Activated naive CD4-positive, alpha-beta T cell treated with anti-CD3 and anti-CD28 coated beads, Interleukin-2, amount 10 ng/mL, durations not matched to agents 7 days and 5 days (primary cell): ENCODE measurements at places on chromosomes 1 and 21.

DNA sequence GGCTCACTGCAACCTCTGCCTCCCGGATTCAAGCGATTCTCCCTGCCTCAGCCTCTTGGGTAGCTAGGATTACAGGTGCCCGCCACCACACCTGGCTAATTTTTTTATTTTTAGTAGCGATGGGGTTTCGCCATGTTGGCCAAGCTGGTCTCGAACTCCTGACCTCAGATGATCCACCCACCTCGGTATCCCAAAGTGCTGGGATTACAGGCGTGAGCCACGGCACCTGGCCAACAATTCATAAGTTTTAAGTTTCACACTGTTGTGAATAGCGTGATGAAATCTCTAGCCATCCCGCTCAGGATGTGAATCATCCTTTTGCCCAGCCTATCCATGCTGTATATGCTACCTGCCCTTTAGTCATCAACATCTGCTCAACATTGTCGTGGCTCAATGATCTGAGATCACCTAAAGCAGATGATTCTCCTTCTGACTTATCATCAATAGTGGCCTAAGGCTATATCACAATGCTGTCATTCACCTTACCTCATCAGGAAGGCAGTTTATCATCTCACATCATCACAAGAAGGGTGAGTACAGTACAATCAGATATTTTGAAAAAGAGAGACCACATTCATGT, 2.6 kb downstream of the PFDN2 start:
- DNase-seq = no peak

DNA sequence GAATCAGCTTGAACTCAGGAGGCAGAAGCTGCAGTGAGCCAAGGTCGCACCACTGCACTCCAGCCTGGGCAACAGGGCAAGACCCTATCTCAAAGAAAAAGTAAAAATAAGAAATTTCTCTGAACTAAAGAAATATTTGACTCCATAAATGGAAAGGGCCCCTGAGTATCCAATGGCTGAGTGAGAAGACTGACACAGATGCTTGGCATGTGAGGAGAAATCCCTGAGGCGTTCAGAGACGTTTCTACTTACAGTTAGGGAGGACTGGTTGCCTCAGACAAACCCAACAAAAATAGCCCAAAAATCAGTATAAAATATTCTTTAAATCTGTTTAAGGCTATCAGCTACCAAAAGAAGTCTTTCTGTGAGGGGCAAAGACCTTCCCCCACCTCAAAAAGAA, 3.0 kb upstream of the SUMO3 start:
- no peak for DNase-seq

DNA sequence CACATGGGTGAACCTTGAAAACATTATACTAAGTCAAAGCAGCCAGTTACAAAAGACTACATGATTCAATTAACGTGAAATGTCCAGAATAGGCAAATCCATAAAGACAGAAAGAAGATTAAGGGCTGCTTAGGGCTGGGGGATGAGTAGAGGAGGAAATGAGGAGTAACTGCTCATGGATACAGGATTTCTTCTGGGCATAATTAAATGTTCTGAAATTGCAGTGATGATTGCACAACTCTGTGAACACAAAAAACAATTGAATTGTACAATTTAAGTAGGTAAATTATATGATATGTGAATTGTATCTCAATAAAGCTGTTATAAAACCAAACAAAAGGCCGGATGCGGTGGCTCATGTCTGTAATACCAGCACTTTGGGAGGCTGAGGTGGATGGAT, 52.2 kb downstream of the RERE start:
- no peak for DNase-seq

- no peak for DNase-seq
Measured at GRCh38 chr1:17095141-17095540, 24.1 kb downstream of the PADI2 start.

DNA sequence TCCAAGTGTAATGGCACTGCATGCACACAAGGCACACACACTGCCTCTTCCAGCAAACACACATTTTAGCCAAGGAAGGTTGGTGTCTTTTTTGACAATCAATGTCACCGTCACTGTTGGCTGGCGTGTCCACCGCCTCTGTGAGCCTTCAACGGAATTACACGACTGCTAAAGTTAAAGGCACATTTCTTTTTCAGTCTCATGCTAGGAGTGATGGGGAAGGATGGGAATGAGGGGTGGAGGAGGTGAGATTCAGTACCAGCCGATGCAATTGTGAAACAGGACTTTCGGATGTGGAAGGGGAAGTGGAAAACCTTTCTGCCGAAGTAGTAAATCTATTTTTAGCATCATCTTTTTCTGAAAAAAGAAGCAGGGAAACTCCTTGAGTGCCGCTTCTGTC, 1.4 kb downstream of the ELAVL4 start:
- no peak for DNase-seq

- peak; percentile 94 for DNase-seq
Measured at GRCh38 chr1:111203681-111204200, 3.3 kb upstream of the DENND2D start.

- DNase-seq = no peak
Measured at GRCh38 chr1:164813776-164814175, 254.8 kb downstream of the PBX1 start.

DNA sequence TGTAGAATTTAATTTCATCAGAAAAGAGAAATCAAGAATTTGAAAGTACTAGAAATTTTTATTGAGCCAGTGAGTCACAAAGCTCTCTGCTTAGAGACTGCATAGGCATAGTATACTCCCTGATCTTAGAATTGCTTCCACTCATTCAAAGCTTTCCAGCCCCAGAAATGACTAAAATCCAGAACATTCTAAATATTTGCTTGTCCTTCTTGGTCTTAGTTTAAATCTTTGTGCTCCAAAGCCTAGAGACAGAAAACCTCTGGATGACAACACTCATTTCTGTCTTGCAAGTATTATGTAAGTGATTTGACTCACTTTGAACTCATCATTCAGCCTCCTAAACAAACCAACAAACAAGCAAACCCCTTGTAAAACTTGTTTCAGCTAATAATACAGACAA, 74.2 kb downstream of the PTPRC start:
- no peak for DNase-seq

DNA sequence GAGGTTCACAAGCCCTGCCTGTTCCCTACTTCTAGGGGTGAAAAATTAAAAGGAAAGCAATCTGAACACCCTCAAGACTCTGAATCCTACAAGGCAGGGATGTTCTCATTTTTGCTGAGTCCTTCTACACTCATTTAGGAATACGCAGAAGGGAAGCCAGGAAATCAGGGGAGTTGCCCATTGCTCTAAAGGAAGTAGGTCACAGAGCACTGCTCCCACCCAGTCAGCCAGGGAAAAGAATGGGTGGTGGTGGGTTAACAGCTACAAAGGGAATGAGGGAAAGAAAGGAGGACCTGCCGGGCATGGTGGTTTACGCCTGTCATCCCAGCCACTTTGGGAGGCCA, 2.4 kb upstream of the CTTNBP2NL start:
- DNase-seq = no peak

GRCh38 chr1:58979086-58979485, 195.2 kb upstream of the JUN start:
- no peak for DNase-seq

GRCh38 chr1:155179112-155180031, 5.7 kb downstream of the TRIM46 start:
- DNase-seq = peak; percentile 10

DNA sequence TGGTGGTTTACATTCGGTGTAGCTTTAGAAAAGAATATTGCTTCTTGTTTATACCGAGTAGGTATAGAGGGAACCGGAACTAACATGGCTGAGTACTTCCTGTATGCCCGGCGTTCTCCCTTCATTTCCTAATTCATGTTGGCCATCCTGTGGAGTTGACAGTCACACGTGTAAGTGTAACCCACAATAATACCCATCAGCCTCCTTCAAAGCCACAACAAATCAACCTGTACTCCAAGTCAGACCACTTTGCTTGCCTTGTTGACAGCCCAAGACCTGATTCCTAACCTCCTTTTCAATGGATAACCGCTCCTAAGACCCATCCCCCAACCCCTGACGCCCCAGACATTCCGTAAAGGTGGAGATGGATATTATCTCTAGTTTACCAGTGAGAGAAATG, 42.1 kb downstream of the UBE2U start:
- no peak for DNase-seq

GRCh38 chr1:46446646-46447498, 42.8 kb upstream of the DMBX1 start:
- peak; percentile 87 for DNase-seq

- no peak for DNase-seq
Measured at GRCh38 chr1:119895102-119895501, 1.2 kb downstream of the ADAM30 start.

DNA sequence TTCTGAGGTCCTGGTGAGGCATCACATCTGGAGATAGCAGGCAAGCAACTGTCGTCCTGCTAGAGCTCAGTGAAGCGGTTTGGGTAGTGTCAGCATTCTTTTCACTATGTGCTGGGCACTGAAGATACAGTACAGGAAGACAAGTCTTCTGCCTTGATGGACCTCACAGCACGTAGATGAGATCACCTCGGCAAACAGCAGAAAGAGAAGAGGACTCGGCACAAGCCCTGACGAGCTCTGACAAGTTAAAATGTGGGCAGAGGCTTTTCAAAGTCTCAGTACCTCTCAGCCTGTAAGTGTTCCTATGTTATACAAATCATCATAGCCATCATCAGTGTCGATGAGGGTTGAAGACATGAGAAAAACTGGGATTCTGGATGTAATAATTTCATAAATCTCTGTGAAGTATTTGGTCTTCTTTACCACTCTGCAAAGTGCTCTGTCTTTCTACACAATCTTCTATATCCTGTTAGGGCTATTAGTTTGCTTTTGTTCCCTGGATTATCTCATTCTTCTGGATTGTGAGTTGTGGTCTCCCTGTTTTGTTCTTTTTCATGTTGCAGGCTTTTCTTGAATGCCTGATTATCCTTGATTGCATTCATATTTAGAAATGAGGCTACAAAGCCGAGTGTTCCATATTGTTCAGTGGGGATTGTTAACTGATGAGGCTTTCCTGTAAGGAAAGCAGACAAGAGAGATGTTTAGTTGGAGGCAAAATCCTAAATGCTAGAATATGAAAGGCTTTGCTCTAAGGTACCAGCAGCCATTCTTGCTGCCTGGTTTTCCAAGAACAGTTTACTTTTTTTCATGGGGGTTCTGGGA, 24.2 kb downstream of the MAEL start:
- no peak for DNase-seq

DNA sequence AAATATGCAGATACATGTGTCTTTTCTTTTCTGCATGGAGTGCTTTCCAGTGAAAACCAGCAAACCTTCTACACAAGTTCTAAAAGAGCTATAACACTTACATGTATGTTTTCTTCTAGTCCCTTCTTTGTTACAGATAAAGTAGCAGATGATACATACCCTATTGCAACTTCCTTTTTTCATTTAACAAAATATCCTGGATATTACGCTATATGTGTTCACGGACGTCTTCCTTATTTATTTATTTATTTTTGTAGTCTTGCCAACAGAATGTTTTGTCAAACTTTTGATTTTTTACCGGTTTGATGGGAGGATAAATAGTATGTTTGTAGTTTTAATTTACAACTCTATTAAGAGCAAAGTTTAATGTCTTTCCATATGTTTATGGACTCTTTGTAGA, 5.2 kb upstream of the GALNT2 start:
- no peak for DNase-seq

DNA sequence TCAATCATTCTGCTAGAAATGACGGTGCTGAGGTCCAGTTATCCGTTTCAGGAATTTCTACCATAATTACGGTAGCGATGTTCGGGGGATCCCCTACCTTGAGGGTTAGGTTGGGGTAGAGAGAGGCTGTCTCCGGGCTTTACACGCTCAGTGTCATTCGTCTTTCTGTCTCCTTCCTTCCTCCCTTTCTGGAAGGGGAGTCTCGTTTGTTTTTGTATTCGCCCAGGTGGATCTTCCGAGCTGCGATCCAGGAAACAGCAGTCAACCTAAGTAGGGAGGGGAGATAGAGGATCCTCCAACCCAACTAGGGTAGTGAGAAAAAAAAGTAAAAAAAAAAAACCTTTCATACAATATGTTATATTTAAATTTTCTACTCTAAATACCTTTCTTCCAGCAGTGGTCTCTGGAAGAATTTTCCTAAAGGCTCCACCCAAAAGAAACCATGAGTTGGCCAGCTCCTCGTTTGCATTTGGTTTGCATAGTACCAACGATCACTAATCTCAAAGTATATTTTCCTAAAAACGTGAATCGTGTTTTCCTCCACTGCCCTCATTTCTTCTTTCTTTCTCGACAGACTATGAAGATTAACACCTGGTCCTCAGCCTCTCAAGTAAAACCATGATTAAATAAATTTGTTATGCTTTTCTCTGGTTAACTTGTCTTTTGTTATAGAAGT, 611 bp upstream of the PIK3C2B start:
- no peak for DNase-seq
